ENCODE measurements at places on chromosomes 5 and 9.

DNA sequence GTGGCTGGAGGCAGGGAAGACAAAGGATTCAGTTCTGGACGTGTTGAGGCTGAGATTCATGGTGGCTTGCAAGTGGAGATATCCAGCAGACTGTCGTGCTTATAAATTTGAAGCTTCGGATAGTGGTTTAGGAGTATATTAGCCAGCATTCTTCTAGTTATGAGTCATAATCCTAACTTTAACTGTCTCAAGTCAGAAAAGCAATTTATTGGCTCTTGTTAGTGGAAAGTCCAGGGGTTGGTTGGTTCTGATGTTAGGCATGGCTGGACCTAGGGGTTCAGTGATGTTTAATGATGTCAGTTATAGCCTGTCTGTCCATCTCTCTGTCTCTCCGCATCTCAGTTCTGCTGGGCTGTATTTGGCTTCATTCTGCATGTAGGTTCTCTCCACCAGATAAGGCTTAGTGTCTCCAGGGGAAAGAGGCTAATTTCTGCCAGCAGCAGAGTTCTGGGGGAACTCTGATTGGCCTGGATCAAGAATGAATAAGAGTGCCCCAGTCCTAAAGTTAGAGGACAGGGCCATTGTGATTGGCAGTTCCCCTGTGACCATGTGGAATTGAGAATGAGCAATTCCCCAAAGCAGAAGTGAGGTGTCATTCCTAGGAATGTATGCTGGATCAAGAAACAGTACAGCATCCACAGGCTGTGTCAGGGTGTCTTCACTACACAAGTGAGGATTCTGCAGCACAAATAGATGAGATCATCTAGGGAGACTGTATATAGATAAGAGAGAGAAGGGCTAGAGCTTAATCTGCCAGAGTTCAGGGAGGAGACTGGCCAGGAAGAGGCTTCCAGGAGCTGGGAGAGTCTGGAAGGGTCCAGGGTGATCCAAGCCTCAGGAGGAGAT is 72.9 kb upstream of the SHB start:
- no peak for DNase-seq

GRCh38 chr5:39192450-39193160 is 26.8 kb downstream of the FYB1 start:
- no peak for DNase-seq

GRCh38 chr9:20726144-20726543 is 42.1 kb downstream of the FOCAD start:
- DNase-seq, result no peak

GRCh38 chr5:102690910-102691309 is 64.2 kb upstream of the PAM start:
- DNase-seq, result no peak

DNA sequence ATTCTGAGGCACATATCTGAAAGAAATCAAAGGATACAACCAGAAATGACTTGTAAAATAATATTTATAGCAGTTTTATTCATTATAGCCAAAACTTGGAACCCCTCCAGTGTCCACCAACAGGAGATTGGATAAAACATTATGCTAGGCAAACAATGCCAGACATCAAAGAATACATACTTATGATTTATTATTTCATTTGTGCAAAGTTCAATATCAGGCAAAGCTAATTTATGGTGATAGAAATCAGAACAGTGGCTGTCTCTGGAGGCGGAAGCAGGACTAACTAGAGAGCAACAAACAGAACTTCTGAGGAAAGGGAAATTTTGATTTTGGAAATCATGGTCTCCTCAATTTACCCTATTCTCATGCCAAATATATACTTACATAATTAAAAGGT is 193.1 kb downstream of the ICE1 start:
- no peak for DNase-seq

- no peak for DNase-seq
Observed at GRCh38 chr9:135291165-135291564, 188.4 kb upstream of the PPP1R26 start.

GRCh38 chr9:123132696-123133095 is 99.2 kb downstream of the GPR21 start:
- DNase-seq, result no peak

GRCh38 chr5:112407240-112407639 is 11.8 kb downstream of the EPB41L4A start:
- DNase-seq, result no peak

DNA sequence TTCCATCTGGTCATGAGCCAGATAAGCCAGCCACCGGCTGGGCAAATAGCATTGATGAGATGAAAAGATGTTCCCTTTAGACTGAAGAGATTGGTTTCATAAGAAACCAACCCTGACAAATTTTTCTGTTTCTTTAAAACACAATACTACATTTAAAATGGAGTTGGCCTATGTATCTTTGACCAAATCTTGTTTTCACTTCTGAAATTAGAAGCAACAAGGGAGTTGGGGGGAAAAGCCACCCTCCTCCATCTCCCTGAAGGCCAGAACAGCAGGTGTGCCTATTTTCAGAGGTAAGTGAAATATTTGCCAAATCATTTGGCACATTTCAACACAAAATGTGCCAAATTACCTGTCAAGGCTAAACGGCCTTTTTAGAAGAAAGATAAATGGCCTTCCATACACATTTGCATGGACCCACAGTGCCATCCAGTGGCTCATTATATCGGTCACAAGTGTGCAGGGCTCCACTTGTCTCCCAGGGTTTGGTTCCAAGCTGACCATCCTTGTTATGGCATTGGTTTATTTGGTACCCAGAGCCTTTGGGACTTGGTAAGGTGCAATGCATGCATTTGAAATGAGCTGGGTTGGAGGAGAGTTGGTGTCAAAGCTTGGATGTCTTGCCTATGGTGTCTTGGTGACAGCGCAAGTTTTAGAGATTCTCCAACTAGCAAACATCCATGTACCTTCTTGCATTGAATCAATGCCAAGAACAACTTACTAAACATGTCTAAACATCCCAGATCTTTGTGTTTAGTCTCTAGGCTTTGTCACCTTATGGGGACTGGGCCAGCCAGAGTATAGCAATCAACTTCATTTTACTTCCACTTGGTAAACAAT is 372.0 kb upstream of the KIF2A start:
- DNase-seq, result no peak

DNA sequence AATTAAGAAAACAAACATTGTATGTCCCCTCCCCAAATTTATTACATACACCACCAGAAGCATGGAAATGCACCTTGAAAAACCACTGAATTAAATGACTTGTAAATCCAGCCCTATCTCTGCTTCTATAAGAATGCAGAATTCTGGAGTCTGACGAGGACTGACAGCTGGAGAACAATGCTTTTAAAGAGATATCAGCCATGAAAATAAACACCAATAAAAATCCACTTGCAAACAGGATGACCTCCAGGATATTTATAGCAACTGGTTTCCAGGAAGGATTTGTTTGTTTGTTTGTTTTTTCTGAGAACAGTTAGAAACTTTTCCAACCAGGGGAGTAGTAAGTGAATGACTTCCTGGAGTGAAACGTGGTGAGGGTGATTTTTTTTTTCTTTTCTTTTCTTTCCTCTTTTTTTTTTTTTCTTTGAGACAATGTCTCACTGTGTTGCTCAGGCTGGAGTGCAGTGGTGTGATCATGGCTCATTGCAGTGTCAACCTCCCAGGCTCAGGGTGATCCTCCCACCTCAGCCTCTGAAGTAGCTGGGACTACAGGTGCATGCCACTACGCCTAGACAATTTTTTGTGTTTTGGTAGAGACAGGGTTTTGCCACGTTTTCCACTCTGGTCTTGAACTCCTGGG is 38.7 kb upstream of the SLC36A1 start:
- no peak for DNase-seq

GRCh38 chr5:143558048-143558447 is 154.6 kb upstream of the NR3C1 start:
- DNase-seq, result no peak

- DNase-seq, result no peak
Observed at GRCh38 chr9:103139891-103140290, 144.8 kb downstream of the CYLC2 start.

- no peak for DNase-seq
Observed at GRCh38 chr5:101296477-101296876, 393.4 kb upstream of the ST8SIA4 start.

DNA sequence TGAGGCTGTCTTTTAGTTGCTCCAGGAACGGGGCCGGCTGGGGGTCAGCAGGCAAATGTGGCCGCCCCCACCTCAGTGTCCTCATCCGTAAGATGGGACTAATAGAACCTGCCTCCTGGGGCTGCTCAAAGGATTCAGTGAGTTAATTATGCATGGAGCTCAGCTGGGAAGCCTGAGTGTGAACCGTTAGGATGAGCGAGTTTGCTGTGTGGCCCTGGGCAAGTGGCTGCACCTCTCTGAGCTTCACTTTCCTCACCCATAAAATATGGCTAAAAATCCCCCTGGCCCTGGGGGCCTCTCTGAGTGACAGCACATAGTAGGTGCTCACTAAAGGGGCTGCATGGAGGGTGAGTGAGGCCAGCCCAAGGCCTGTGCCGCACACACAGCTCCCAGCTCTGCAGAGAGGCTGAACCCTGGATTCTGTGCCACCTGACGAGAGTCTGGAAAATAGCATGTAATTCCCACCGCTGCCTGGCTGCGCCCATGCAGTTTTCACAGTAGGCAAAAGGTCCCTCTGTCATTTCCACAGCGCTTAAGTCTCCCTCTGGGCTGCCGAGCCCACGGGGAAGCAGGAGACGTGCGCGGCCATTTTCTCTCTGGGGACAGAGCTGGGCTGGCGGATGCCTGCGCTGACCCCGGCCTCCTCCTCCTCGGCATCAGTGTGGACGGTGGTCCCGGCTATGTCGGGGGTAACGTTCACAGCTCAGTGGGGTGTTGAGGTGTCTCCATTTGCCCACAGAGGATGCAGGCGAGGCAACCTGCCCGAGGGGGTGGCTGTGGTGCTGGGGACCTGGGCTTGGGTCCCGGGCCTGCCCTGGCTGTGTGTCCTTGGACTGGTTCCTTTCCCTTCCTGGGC is 18.2 kb downstream of the ASS1 start:
- no peak for DNase-seq

- no peak for DNase-seq
Observed at GRCh38 chr5:145129797-145130196, 705.3 kb downstream of the PRELID2 start.

DNA sequence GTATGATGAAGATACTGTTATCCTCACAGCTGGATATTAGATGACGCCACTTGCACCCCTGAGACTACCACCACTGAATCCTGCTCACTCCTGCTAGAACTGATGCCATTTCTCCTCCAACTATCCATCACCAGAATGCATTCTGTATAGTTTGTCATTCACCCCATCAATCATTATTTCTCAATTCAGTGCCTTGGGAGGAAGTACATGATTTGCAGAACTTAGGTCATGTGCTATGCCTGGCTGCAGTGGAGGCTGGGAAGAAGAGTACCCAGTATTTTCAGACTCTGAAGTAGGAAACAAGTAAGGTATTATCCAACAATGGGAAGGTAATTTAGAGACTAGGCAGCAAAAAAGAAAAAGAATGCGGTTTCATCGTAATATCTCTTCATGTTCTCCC is 26.2 kb upstream of the HSD17B4 start:
- no peak for DNase-seq

GRCh38 chr5:102638912-102639652 is 116.0 kb upstream of the PAM start:
- DNase-seq, result no peak

GRCh38 chr9:92637886-92638620 is 31.9 kb downstream of the IPPK start:
- DNase-seq, result no peak

- no peak for DNase-seq
Observed at GRCh38 chr5:21739096-21739495, 1114.0 kb downstream of the CDH12 start.

DNA sequence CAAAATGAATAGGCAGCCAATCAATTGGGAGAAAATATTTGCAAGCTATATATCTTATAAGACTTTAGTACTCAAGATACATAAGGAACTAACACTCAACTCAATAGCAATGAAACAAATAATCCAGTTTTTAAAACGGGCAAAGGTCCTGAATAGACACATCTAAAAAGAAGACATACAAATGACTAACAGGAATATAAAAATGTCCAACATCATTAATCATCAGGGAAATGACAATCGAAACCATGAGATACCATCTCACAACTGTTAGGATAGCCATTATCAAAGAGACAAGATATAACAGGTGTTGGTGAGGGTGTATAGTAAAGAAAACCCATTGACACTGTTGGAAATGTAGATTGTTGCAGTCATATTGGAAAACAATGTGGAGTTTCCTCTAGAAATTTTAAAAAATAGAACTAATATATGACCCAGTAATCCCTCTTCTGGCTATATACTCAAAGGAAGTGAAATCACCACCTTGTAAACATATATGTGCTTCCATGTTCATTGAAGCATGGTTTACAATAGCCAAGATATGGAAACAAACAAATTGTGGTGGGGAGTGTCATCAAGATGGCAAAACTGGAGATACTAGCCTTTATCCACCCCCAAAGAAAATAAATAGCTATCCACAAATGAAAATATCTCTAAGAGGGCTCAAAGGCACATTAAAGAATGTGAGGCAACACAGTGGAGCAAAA is 13.9 kb upstream of the BTNL3 start:
- no peak for DNase-seq

DNA sequence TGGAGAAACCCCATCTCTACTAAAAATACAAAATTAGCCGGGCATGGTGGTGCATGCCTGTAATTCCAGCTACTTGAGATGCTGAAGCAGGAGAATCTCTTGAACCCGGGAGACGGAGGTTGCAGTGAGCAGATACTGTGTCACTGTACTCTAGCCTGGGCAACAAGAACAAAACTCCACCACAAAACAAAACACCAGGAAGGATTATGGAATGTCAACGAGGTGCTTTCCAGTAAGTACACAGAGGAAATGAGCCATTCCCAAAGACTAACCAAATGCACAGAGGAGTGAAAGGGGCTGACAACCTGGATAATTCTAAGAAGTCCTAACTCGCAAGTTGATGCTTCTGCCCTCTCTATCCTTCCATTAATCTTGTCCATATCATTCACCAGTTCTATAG is 126.1 kb upstream of the RETREG1 start:
- no peak for DNase-seq

DNA sequence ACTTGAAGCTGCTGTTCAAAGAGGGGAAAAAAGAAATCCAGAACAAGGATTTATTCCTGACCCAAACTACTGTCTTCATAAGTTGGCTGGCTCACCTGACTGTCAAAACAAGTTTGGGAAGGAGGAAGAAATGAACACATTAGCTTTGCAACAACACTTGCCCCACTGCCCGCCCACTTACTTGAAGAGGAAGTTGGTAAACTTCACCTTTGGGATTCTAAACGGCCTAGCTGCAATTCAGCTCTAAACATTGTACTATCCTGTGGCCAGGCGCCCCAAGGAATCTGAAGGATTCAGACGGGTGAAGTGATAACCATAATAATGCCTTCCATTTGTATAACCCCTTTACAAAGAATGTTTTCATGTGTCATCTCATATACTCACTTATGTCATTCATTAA is 199.4 kb downstream of the ARRDC3 start:
- DNase-seq, result no peak

DNA sequence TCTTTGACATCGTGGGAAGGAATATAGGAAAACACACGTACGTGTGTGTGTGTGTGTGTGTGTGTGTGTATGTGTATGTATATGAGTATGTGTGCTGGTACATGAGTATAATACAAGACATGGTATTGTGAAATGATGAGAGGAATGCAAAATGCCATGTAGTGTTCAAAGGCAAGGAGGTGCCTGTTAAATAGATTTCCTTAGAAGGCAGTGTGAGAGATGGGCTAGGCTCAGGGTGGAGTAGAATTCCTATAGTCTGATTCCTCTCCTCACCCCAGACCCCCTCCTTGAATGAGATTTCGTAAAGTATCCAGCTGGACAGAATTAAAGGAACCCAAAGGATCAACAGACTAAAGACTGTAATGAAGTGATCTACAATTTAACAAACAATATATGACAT is 11.1 kb downstream of the GPR21 start:
- no peak for DNase-seq

- DNase-seq, result no peak
Observed at GRCh38 chr5:79712741-79713140, 23.1 kb downstream of the CMYA5 start.
